ENCODE measurements at places on chromosomes 3 and 15.

- no peak for DNase-seq
Measured at GRCh38 chr15:39360452-39360851, 220.4 kb upstream of the THBS1 start.

- no peak for DNase-seq
Measured at GRCh38 chr3:172931746-172932285, 181.3 kb downstream of the ECT2 start.

GRCh38 chr3:177102553-177102952, 94.7 kb downstream of the TBL1XR1 start:
- no peak for DNase-seq

- DNase-seq, result no peak
Measured at GRCh38 chr3:45515999-45516725, 78.4 kb upstream of the LIMD1 start.

DNA sequence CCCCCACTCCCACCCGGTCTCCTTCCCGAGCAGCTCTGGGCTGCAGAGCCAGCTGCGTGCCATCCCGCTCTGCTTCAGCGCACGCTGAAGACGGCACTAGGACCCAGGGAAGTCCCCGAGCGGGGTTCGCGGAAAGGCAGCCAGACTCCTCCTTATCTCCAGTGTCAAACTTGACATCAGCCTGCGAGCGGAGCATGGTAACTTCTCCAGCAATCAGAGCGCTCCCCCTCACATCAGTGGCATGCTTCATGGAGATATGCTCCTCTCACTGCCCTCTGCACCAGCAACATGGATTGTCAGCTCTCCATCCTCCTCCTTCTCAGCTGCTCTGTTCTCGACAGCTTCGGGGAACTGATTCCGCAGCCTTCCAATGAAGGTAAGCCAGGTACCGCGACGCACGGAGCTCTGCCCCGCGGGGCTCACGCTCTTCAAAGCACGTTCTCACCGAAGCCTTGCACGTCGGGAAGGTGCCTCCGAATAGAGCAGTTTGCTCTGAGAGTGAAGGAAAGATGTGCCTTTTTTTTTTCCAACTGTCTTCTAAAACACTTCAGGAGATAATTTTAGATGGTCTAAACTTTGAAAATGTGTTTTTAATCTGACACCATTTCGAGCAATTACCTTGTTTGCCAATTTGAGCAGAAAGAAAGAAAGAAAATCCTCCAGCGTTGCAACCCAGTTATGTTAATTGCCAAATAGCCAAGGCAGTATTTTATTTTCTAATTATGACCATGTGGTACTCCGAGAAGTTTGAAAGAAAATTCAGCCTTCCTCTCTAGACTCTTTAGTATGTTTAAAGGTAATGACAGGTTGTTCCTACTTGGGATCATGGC, at the start of gene EPHA3:
TSS of gene EPHA3 (plus strand) at position 161 of the 830 bp plus-strand sequence. CDS start at position 289, 128 bp downstream.
- DNase-seq, result peak; percentile 50

DNA sequence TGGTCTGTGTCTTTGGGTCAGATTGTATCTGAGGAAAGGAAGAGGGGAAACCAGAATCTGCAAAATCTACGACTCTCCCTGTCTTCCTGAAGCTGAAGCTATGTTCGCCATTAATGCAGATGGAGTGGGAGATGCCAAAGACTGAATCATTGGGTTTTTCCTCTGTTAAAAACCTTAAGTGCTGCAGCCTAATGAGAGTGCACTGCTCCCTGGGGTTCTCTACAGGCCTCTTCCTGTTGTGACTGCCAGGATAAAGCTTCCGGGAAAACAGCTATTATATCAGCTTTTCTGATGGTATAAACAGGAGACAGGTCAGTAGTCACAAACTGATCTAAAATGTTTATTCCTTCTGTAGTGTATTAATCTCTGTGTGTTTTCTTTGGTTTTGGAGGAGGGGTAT, 24.0 kb downstream of the RMDN3 start:
- no peak for DNase-seq

DNA sequence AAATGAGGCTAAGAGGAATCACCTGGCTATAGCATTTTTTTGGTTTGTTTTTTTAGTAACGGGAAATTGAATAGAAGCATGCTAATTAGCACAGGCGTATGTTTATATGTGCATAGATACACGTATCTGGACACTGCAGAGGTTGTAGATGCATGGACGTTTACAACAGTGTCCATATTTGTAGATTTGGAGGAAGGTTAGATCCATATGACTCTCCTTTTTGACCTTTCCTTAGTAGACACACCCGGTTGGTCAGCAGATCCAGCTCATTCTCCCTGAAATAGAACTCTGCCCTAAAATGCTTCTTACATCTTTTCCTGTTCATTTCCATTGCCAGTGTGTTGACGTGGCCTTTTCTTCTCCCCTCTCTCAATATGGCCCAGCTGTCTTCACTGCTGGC, 60.1 kb downstream of the SLCO3A1 start:
- no peak for DNase-seq

- no peak for DNase-seq
Measured at GRCh38 chr3:71495708-71496472, 87.6 kb downstream of the FOXP1 start.

DNA sequence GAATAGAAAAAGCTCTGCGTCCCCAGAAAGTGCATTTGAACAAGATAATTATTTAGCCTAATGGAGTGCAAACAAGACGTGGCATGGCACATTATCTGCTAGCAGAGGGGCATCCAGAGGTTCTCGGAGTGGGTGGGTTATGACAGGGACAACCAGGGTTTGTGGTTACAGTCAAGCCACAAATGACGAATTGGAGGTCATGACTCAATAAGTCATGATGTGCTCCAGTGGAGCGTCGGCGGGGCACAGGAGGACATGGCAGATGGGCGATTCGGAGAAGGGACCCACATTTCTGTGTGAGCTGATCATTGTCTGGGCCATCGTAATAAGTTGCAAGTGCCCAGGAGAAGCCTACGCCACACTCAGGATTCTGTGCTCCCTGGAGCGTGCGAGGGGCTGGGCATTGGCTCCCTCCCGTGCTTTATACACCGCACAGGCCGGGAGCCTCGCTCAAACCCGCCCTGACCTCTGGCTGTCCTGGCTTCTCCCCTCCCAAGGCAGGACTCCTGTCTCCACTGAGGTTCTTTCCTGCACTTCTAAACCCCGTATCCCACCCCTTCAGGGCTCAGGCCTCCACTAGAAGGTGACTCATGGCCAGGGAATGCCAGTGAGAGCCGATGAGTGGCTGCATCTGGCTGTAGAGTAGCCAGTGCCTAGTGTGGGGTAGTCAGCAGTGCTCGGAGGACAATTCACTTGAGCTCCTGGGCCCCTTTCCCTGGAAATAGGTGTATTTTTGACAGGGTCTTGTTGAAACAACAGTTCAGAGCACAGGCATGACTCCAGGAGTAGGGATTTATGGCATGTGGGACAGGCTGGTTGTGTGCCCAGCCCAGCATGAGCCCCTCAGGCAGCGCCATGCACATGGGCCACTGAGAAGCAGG, 67.4 kb downstream of the GRIP2 start:
- no peak for DNase-seq

GRCh38 chr3:28792604-28793003, 444.0 kb upstream of the AZI2 start:
- DNase-seq, result no peak

DNA sequence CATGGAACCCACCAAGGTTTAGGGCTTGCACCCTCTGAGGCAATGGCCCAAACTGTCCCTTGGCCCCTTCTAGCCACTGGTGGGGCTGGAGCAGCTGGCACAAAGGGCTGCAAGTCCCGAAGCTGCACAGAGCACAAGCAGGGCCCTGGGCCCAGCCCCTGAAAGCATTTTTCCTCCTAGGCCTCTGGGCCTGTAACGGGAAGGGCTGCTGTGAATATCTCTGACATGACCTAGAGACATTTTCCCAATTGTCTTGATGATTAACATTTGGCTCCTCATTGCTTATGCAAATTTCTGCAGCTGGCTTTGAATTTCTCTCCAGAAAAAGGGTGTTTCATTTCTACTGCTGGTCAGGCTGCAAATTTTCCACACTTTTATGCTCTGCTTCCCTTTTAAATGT, 151.5 kb upstream of the CADPS start:
- no peak for DNase-seq

DNA sequence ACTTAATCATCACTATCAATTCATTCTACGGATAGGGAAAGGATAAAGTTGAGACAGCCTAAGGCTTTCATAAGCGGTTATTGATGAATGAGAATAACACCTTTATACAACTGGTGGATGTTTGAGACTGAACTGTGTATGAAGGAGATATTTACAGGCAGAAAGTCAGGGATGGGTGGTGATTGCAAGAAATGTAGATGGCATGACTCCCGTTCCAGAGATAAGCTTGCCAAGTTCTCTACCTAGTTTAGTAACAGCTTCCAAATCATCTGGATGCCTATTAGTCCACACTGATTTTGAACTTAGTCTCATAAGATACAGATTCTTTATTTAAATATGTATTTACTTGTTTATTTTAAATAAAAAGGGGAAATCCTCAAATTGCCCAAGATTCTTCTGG, 358.8 kb downstream of the GAP43 start:
- no peak for DNase-seq

DNA sequence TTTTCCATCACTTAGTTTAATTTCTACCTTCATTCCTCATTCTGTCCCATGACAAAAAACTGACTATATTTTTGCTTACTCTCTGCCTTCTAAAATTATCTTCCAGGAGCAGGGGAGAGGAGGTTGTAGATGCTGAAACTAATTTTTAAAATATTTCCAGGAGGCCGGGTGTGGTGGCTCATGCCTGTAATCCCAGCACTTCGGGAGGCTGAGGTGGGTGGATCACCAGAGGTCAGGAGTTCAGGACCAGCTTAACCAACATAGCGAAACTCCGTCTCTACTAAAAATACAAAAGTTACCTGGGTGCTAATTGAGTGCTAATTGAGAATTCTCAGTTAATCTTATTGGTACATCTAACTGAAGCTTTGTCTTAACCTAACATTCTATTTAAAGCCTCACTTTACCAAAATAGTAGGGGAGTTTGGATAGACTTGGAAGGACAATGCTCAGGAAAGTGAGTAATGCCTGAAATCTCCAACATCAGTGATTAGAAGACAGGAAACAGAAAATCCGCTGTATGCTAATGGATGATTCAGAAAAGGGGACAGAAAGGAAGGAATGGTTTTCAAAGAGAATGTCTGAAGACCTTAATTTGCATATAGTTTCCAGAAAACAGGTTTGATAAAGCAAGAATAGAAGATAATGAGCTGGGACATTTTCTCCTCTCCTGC, 336.1 kb downstream of the GBE1 start:
- DNase-seq, result no peak

DNA sequence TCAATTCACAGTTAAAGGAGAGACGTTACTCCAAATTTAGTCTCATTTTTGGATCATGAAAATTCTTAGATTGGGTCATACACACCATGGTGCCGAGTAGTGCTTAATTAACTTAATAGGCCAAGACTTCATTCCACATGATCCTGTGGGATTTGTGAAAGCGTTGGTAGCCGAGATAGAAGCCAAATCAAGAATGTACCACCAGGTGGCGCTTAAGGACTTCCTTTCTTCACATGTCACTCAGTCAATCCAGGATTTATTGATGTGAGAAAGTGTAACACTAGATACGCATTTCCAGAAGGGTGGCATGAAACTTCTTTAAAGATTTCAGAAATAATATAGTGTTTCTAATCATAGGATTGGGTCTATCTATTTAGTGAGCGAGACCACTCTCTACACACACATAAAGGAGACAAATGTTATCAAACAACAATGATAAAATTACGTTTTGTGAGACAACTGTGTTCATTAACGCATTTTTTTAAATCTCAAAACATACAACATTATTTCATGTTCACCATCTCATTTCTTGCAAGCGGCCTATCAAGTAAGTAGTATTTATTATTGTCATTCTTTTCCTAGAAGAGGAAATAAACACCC, 436.1 kb downstream of the CHL1 start:
- no peak for DNase-seq

DNA sequence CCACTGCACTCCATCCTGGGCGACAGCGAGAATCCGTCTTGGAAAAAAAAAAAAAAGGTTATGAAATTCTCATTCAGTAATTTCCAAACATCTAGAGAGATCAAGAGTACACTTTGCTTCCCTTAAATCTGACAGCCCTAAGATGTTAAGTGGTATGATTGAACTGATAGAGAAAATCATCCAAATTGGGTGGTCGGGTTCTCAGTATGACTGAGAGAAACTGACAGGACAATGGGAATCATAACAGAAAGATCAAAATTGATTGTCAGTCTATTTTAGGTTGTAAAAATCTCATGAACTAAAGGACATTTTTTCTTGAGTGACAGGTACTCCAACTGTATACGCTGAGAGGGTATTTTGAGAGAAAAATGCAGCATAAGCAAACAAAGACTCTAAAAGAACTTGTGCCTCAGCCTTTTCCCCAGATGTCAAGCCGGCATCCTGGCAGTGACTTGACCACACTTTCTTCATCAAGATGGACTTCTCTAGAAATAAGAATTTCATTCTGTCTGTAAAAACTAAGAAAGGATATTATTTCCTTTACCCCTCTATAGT, 65.8 kb downstream of the MYO5A start:
- DNase-seq, result no peak

- no peak for DNase-seq
Measured at GRCh38 chr15:60460931-60461330, 18.0 kb downstream of the ICE2 start.

- DNase-seq, result peak; percentile 65
Measured at GRCh38 chr3:57557085-57557537, 1.0 kb downstream of the PDE12 start.

GRCh38 chr3:40837300-40837699, 312.5 kb downstream of the ZNF621 start:
- no peak for DNase-seq

DNA sequence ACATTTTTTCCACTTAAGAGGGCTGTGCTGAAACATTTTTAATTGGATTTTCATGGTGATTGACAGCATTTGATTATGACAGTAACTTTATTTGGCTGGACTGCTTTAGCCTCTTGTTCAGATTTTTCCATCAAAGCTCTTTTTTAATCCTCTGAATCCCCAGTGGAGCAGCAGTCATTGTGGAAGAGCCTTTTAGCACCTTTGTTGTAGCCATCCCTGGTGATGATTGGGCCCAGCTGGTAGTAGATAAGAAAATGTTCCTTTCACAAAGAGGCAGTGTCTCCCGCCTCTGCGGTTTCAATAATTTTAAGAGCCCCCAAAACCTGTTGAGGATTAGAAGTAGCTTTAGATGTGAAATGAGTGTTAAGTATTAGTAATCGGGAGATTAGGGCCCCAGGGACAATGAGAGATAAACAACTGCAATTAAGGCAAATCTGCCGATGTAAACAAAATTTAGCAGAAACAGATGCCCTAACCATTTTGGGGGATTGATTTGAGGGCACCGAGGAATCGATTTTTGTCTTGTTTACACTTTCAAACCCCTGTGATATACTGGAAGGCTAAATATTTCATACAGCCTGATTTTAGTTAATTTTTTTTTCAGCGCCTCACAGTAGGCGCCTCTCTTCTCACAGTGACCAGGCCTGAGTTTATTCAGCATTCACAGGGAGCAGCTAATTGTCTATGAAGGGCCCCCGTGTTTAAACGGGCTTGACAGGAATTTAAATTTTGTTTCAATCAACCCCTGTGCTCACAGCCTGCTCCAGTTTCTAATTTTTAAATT, 43.2 kb upstream of the SKOR1 start:
- no peak for DNase-seq

- DNase-seq, result no peak
Measured at GRCh38 chr3:65878831-65879230, 159.9 kb downstream of the MAGI1 start.
